ENCODE measurements at places on chromosomes 2 and 18. TPM values are rescaled to one million over a fixed set of nuclear protein-coding genes. Genes with fewer than 3 reads are reported as not detected.

DNA sequence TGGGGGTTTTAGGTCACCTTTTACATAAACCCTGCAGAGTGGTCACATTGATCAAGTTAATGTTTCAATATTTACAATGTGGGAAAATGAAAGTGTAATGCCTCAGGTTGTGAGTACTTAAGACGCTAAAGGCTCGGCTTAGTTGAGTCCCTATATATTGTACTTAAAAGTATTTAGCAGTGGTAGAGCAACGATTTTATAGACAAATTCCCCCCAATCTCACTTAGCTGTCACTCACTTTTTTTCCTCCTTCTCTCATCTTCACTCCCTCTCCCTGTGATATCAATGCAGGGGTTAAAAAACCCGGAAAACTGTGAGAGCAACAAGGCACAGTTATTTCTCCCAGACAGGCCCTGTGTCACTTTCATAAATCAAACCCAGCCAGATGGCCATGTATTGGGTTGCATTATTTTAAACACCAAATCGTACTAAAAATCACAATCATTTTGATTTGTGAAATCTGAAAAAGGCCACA lies 5.4 kb downstream of the POU3F3 start:
- peaks cover 64% of the 10 kb centered on the region for H3K4me1 ChIP-seq
- peaks cover 24% of the 10 kb centered on the region for H3K36me3 ChIP-seq
- peak overlapping the region; percentile 85 for H3K4me3 ChIP-seq
- H3K27ac ChIP-seq: no peak overlapping the region
- DNase-seq: no peak
- peaks cover 82% of the 10 kb centered on the region for H3K27me3 ChIP-seq

DNA sequence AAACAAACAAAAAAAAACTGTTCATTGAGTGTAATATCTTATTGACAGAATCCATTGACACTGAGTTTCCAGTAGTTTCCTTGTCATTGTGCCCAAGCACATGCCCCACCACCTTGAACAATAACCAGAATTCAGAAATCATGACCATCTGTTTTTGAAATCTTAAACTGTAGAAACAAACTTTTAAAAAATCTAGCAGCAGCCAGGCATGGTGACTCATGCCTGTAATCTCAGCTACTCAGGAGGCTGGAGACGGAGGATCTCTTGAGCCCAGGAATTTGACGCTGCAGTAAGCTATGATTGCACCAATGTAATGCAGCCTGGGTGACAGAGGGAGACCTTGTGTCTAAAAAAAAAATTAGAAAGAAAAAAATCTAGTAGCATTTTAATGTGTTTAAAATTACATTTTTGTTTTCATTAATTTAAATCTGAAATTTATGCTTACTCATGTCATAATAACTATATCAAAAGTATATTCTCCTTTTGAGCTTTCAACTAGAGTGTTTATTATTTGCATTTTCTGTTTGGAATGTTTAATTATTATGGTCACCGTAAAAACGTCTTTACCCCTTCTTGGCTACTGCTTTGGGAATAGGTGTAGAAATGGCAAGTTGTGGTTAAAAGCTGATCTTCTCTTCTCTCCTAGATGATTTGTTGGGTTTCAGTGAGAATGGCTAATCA lies 25.2 kb upstream of the STON1 start:
- H3K36me3 ChIP-seq: peaks cover 3% of the 10 kb centered on the region
- no peaks in the 10 kb centered on the region for H3K27me3 ChIP-seq
- no peak overlapping the region for H3K27ac ChIP-seq
- no peak for DNase-seq

DNA sequence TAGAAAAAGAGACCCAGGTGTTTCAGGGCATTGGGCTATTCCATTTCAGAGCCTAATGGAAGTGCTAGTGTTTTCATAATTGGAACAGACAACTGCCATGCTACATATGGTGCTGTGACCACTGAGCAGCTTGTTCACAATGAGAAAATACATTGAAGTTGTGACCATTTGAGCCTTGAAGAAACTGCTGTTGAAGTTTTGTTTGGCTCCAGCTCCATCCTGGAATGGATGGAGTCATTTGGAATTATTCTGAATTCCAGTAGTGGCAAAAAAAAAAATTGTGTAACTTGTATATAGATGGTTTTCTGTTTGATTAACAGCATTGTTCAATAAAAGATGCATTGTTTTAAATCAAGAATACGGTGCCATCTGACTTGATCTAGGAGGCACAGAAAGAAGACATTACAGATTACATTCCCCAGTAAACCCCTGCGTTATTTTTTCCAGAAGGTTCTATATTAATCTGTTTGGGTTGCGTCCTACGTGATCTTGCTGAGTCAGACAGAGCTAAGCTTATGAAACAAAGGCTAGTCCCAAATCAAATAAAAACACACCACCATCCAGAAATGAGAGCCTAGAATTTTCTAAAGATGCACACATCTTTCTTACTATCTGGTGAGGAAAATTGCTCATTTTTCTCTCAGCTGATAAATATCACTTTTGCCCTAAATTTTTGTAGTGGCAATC lies 19.2 kb downstream of the FMNL2 start:
- no peak overlapping the region for H3K4me3 ChIP-seq
- DNase-seq: no peak
- no peak overlapping the region for H3K27ac ChIP-seq
- H3K36me3 ChIP-seq: no peaks in the 10 kb centered on the region
- no peaks in the 10 kb centered on the region for H3K27me3 ChIP-seq
- peaks cover 51% of the 10 kb centered on the region for H3K4me1 ChIP-seq

DNA sequence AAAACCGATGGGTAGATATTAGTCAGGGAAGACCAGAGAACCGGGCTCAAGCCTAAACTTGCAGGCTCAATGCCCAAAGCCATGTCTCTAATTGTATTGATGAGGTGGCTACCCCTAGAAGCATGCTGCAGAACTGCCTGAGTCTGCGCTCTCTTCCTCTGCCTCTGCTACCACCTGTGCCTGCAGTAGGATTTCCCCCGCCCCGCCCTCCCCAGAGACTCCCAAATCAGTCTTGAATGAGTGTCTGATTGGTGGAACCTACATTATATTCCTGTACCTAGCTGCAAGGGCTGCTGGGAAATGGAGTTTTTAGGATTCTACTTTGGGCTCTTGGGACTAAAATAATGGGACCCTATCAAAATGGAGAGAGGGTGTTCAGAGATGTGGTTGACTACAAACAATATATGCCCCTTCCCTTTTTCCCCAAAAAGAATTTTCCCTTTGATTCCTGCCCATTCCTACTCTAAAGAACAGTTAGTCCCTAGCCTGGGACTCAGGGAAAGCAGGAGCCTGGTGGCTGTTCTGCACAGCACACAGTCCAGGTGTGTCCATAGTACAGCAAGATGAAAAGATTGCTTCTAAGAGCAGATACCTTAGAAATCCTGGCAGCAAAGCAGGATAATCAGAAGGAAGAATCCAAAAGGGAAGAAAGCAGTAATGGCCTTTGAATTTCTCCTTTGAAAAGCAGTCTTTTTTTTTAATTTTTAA lies 12.5 kb downstream of the GRP start:
- H3K4me3 ChIP-seq: no peak overlapping the region
- no peaks in the 10 kb centered on the region for H3K36me3 ChIP-seq
- no peaks in the 10 kb centered on the region for H3K4me1 ChIP-seq

DNA sequence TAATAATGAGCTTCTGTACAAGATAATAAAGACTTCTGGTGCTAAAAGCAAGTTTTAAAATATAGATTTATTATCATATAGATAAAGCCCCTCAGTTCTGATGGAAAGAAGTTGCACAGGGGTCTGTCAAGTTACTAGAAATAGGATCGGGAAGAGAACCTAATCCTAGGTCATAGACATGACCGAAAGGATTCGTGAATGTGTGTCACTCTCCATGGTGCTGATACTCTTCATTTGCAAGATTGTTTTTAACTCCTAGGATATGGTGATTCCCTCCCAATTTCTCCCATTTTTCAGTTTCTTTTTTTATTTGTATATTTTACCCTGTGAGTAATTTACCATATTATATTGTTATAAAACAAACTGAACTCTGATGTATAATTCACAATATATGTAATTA lies 58.9 kb upstream of the CTNNA2 start:
- H3K4me1 ChIP-seq: no peaks in the 10 kb centered on the region
- H3K27me3 ChIP-seq: peaks cover 49% of the 10 kb centered on the region
- DNase-seq: no peak
- H3K27ac ChIP-seq: no peak overlapping the region

GRCh38 chr2:179605341-179605740 lies 256.1 kb downstream of the ZNF385B start:
- no peak overlapping the region for H3K4me3 ChIP-seq
- H3K27me3 ChIP-seq: no peaks in the 10 kb centered on the region
- no peak for DNase-seq
- H3K36me3 ChIP-seq: no peaks in the 10 kb centered on the region

GRCh38 chr18:61541673-61542072 lies 208.4 kb downstream of the CDH20 start:
- H3K36me3 ChIP-seq: no peaks in the 10 kb centered on the region
- H3K27me3 ChIP-seq: no peaks in the 10 kb centered on the region
- no peak overlapping the region for H3K27ac ChIP-seq
- peaks cover 13% of the 10 kb centered on the region for H3K4me1 ChIP-seq
- no peak overlapping the region for H3K4me3 ChIP-seq

DNA sequence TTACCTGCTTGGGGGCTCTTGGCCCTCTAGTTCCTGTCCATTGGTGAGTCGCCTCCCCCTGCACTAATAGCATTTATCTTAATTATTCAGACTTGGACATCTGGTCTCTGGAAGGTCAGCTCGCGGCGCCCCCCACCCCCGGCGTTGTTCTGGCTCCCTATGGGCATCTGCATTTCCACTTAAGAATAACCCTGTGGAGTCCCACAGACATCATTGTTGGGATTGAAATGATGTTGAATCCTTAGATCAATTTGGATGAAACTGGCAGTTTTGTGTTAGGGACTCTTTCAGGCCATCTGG lies 313.8 kb upstream of the HS6ST1 start:
- DNase-seq: no peak
- H3K27me3 ChIP-seq: no peaks in the 10 kb centered on the region
- no peak overlapping the region for H3K4me3 ChIP-seq
- no peak overlapping the region for H3K27ac ChIP-seq
- H3K4me1 ChIP-seq: peaks cover 30% of the 10 kb centered on the region
- H3K36me3 ChIP-seq: no peaks in the 10 kb centered on the region

GRCh38 chr2:157894694-157895435 lies 18.7 kb upstream of the ACVR1 start:
- no peak overlapping the region for H3K27ac ChIP-seq
- H3K27me3 ChIP-seq: peaks cover 62% of the 10 kb centered on the region
- H3K4me1 ChIP-seq: peaks cover 14% of the 10 kb centered on the region
- no peak for DNase-seq

DNA sequence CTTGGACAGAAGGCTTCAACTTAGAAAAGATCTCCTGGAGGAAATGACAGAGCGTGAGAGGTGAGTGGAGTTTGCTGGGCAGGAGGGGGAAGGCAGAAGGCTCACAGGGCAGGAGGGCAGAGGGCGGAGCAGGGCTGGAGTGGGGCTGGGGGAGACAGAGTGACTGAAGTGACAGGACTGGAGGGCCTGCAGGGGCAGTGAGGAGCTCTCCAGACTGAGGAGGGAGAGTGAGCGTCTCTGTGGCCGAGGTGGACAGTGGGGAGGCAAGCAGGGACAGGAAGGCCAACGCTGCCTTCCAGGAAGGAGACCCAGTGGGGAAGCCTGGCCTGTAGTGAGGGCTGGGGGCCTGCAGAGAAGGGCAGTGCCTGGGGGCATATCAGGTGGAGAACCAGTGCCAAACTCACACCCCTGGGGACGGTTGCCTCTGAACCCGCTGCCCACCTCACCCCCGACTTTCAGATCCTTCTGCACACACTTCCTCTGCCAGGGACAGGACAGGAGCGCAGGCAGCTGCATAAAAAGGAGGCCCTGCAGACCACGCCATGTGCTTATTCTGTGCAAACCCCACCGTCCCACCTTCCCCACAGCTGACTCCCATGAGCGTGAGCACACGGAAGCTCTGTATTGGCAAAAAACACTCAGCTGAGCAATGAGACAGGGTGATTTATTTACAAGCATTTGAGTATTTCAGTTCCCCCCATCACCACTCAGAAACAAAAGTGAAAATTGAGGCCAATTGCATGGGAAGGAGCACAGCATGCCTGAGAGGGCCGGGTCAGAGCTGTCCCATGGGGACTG lies 244.3 kb downstream of the FAM210A start:
- H3K27me3 ChIP-seq: no peaks in the 10 kb centered on the region
- no peaks in the 10 kb centered on the region for H3K4me1 ChIP-seq
- H3K36me3 ChIP-seq: no peaks in the 10 kb centered on the region
- no peak overlapping the region for H3K4me3 ChIP-seq
- H3K27ac ChIP-seq: peak overlapping the region; percentile 5

DNA sequence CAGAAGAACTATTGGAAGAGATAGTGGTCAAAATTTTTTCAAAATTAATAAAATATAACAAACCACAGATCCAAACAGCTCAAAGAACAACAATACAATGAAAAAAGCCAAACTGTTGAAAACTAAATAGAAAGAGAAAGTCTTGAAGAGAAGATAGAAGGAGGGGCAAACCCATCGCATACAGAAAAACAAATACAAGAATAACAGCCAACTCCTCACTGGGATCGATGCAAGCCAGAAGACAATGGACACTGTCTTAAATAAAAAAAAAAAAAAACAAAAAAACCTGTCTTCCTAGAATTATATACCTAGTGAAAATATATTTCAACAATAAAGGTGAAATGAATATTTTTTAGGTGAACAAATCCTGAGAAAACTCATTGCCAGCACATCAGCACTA lies 34.1 kb upstream of the ARHGAP25 start:
- peaks cover 3% of the 10 kb centered on the region for H3K27me3 ChIP-seq
- H3K4me3 ChIP-seq: no peak overlapping the region
- H3K27ac ChIP-seq: no peak overlapping the region
- H3K4me1 ChIP-seq: no peaks in the 10 kb centered on the region

GRCh38 chr2:191539068-191539467 lies 138.9 kb upstream of the NABP1 start:
- H3K27me3 ChIP-seq: no peaks in the 10 kb centered on the region
- no peaks in the 10 kb centered on the region for H3K36me3 ChIP-seq
- H3K4me1 ChIP-seq: peaks cover 4% of the 10 kb centered on the region
- DNase-seq: peak; percentile 28
- H3K27ac ChIP-seq: no peak overlapping the region

- peaks cover 3% of the 10 kb centered on the region for H3K36me3 ChIP-seq
- H3K4me1 ChIP-seq: no peaks in the 10 kb centered on the region
- H3K27me3 ChIP-seq: no peaks in the 10 kb centered on the region
- H3K27ac ChIP-seq: no peak overlapping the region
- H3K4me3 ChIP-seq: no peak overlapping the region
Measured at GRCh38 chr18:28284132-28284531, 107.2 kb upstream of the CDH2 start.

GRCh38 chr2:12435430-12436222 lies 281.1 kb upstream of the TRIB2 start:
- H3K36me3 ChIP-seq: no peaks in the 10 kb centered on the region
- H3K4me1 ChIP-seq: peaks cover 11% of the 10 kb centered on the region
- no peaks in the 10 kb centered on the region for H3K27me3 ChIP-seq
- no peak for DNase-seq
- no peak overlapping the region for H3K4me3 ChIP-seq
- no peak overlapping the region for H3K27ac ChIP-seq

DNA sequence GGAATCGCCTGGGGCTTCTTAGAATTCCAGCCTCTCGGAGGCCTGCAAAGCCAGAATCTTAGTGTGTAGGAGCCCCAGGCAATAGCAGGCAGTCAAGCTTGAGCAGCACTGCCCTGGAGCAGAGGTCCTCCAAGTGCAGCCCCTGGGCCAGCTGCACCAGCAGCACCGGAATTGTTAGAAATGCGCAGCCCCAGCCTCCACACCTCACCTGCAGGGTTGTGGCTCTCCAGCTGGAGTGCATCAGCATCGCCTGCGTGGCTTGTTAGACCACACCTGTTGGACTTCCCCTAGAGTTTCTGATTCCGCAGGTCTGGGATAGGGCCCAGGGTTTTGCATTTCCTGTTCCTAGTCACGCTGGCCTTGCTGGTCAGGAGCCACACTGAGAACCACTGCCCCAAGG lies 100.3 kb downstream of the ASAP2 start:
- H3K4me3 ChIP-seq: no peak overlapping the region
- no peak for DNase-seq

Gene EN1
- 12.6 TPM for total RNA-seq

Gene CXCR1
- total RNA-seq: not detected

Gene GALNT5
- 0.20 TPM for total RNA-seq

Gene RUFY4
- total RNA-seq: not detected

Gene ITPRIPL1
- 25.6 TPM for total RNA-seq

Gene MAP3K19
- not detected for total RNA-seq
